ENCODE measurements at places on chromosomes 7 and 10.

DNA sequence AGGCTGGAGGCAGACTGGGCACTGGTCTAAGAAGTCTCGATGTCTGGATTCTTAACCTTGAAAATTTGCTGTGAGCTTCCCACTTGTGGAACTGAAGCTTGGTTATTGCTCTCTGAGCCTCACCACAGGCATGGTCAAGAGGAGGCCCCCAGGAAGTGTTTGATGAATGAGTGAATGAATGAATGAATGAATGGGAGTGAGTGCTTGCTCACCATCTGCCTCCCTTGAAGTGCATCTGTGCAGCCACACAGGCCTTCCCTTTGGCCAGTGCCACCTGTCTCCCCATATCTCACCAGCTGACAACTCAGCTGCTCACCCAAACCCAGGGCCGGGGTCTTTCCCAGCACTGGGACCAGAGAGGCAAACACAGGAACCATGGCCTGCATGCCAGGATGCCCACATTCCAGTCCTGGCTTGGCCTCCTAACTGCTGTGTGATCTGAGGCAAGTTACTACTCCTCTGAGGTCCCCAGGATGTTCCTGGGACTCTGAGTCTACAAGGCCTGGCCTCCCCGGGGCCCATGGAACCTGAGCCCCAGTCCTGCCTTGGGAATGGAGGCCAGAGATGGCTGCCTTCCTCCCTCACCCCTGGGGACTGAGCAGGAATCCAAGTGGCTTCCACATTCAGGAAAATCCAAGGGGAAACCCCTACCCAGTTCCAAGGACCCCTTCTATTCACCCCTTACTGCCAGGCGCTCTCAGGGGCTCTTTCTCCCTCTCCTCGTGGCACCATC lies 51.4 kb upstream of the SLC29A3 start:
- no peak for DNase-seq

DNA sequence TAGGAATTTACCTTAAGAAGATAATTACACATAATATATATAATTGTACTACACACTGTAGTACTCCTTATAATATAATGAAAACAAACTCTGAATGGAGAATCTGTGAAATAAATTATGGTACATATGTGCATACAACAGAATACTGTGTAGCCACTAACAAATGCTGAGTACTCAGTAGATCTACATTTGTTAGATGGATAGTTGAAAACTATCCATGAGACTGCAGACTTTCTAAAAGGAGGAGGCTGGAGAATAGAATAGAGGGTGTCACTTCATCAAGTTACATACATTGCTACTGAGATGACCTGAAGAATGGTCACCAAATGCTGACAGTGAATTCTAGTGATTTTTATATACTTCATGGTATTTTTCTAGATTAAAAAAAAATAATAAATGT lies 68.7 kb upstream of the OGDHL start:
- no peak for DNase-seq

- no peak for DNase-seq
These were observed 292.4 kb upstream of the SMIM30 start for GRCh38 chr7:113410796-113411195.

- no peak for DNase-seq
These were observed 100.7 kb downstream of the POLL start for GRCh38 chr10:101487399-101487798.

- no peak for DNase-seq
These were observed 75.2 kb downstream of the CDH23 start for GRCh38 chr10:71471957-71472365.

DNA sequence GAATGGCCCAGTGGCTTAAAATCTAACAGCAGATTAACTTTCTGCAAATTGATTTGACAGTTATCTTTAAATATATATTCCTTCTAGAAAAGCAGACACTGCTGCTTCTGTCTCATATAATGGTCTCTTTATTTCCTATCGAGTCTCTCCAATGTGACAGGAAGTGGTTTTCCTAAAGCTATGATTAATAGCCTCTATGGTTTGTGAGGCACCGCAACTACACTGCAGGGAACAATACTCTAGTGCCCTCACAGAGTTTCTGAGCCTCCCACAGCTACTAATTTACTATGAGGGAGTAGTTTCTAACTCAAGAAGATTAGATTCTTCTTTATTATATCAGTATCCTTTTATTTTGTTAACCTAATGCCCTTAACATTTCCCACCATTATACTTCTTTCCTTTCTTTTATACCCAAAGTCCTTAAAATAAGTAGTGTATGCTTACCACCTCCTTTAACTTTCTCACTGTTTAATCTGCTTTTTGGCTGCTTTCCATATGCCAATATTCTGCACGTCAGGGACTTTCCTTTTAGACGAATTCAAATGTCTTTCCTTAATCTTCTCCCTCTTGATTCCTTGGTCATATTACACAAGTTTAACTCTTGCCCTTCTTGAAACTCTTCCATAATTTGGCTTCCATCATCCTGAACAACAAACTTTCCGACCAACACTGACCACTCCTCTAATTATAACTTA lies 23.8 kb upstream of the AHR start:
- DNase-seq: no peak

GRCh38 chr7:82705517-82706260 lies 262.1 kb upstream of the CACNA2D1 start:
- no peak for DNase-seq

- DNase-seq: no peak
These were observed 349.0 kb downstream of the TNS3 start for GRCh38 chr7:47232751-47233412.

GRCh38 chr10:122154545-122155366 lies 116.3 kb upstream of the BTBD16 start:
- DNase-seq: no peak

- no peak for DNase-seq
These were observed 14.6 kb upstream of the ZSCAN21 start for GRCh38 chr7:100034871-100035510.

GRCh38 chr10:102243309-102243708 lies 2.0 kb upstream of the PITX3 start:
- no peak for DNase-seq

DNA sequence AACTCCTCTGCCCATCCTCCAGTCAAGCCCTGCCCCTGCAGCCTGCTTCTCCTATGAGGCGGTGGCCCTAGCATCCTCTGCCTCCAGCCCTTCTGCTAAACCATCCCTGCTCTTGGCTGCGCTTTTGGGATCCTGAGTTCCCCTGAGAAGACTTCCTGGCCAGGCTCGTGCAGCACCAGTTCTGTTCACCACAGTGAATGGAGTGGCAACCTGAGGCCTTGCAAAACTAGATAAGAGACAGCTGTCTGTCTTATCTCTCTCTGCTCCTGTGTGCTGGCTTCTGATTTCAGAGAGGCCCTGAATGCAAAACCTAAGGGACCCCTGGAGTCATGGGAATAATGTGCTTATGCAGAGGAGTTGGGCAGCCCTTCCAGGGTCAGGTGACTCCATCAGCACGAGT lies 119.2 kb downstream of the TMEM178B start:
- DNase-seq: no peak

DNA sequence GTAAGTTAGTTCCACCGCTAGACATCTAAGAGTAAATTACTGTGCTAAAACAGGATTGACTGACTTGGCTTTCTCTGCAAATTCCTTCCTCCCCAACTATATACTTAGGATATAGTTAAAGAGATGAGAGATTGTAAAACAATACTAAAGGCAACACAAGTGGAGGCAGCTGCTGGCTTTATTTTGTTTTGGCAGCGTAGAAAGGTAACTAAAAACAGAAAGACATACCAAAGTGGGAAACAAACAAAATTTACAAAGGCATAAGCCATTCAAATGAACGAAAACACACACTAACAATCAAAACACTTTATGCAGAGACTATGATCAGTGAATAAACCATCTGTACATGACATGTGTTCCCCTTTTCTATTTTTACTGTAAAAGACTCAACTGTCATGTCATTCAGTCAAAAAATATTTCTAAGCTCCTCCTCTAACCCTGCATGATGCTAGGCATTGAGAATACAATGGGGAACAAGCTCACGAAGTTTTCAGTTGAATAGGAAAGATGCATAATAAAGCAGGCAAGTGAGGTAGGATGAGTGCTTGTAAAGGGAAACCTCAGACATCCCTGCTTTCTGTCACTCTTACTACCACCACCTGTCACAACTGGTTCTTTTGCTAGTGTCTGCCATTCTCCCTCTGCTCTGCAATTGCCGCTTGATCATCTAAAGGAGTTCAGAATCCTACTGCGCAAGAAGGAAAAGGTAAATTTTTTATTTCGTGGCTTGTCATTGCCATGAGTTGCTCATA lies 64.2 kb upstream of the COL1A2 start:
- DNase-seq: no peak

DNA sequence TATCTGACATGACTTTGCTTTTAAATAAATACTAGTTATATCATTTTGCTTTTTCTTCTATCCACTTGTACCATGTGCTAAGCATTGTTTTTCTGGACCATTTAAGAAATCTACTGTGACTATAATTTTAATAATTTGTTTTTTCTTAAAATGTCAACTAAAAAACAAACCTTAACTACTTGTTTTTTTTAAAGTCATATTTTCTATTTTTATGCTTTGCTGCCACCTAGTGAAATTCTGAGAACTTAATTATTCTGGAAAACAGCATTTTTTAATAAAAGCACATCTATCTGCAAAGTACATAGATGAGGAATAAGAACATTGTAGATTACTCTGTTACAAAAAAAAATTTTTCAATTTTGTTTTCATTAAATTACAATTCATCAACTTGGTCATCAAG lies 47.4 kb downstream of the ORC5 start:
- no peak for DNase-seq

DNA sequence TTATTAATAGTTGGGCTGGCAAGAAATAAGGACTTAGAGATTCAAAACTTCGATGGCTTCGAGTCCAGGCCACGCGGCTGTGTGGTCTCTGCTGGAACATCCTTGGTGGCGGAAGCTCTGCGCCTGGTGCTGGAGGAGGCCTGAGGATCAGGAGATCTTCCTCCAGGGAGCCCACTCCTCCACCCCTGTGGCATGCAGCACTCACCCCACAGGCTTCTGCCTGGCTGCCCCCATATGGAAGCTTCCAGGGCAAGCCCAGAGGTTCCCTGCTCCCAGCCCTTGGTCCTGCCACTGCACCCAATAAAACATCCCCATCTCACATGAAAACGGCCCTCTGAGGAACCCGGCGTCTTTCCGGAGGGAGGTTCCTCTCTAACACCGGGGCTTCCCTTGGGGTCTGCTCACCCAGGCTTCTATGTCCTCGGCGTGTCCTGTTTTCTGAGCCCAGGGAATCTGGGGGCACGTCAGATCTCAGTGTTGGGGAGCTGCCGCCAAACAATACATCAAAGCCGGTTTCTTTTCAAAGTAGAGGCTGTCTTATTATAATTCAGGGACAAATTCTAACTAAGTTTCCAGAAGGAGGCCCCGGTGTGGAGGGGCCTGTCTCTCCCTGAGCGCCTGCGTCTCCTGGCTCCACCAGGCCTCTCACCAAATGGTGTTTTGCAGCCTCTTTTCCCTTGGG lies 32.4 kb downstream of the CALML3 start:
- no peak for DNase-seq

DNA sequence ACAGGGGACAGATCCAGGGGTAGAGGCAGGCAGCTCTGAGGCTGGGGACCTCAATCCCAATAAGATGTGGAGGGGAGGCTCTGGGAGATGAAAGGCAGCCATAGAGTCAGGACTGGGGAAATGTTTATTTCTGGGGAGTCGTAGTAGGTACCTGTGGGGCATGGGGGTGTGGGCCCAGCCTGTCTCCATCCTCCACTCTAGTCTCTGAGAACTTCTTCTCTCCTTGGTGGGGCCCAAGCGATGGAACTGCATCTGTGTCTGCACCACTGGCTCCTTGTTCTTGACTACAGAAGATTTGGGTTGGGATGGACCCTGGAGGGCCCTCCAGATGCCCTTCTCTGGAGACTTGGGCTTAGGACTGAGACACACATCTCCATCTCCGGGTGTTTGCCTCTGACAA lies 953.9 kb upstream of the ZNF722 start:
- no peak for DNase-seq

- DNase-seq: no peak
These were observed 341.7 kb downstream of the PARD3 start for GRCh38 chr10:34473174-34474008.

DNA sequence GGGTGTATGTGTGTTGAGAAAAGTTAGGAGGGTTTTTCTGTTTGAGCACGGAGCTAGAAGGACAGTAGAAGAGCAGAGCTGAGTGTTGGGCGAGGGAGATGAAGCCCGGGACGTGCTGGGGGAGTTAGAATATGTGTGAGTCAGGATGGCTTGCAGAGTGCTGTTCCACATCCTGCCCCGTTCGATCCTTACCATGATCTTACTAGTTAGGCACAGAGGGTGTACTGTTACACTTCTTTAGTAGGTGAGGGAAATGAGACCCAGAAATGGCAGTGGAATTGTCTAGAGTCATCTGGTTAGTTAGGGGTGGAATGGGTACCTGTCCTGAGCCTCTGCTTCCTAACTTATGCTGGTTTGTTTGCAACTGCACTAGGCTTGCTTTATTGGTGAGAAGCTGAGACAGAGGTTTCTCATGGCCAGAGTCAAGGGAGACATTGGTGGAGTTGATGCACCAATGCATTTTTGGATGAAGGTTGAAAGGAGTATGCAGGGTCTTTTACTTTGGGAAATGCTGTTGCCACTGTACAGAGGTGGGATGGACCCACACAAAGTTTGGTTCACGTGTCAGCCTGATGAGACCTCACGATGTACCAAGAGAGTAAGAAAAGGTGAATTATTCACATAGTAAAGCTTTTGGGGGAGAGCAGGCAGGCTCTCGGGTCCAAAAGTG lies 42.4 kb downstream of the CCNY start:
- DNase-seq: no peak

DNA sequence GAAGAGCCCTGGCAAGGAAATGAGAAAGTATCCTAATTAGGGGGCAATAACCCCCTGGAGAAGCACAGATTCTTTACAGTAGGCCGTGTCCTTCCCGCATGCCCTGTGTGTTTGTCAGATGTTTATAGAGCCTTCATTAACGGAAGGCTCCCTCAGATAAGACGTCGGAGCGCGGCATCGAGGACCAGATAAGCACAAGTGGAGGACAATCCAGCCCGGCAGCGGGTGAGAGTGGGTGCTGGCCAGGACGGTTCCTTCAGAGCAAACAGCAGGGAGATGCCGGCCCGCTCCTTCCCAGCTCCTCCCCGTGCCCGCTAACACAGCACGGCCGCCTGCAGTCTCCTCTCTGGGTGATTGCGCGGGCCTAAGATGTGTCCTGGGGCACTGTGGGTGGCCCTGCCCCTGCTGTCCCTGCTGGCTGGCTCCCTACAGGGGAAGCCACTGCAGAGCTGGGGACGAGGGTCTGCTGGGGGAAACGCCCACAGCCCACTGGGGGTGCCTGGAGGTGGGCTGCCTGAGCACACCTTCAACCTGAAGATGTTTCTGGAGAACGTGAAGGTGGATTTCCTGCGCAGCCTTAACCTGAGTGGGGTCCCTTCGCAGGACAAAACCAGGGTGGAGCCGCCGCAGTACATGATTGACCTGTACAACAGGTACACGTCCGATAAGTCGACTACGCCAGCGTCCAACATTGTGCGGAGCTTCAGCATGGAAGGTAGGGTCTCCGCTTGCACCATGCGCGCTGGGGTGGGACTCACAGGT lies at the start of gene GDF2:
Gene GDF2, plus strand, starts transcription at position 155 of the 762 bp plus-strand sequence. Its CDS starts 215 bp downstream, at position 370.
- DNase-seq: no peak

- DNase-seq: no peak
These were observed 4.3 kb downstream of the ELOVL3 start for GRCh38 chr10:102230264-102230860.

- no peak for DNase-seq
These were observed 31.2 kb upstream of the EN2 start for GRCh38 chr7:155426543-155427410.
